ENCODE measurements at places on chromosomes 2 and 18. TPM values are rescaled to one million over a fixed set of nuclear protein-coding genes. Genes with fewer than 3 reads are reported as not detected.

- H3K36me3 ChIP-seq = no peaks in the 10 kb centered on the region
- H3K27me3 ChIP-seq = no peaks in the 10 kb centered on the region
- H3K4me1 ChIP-seq = peaks cover 11% of the 10 kb centered on the region
- H3K27ac ChIP-seq = no peak overlapping the region
These were observed 96.7 kb downstream of the SH3BP4 start for GRCh38 chr2:235048549-235048948.

DNA sequence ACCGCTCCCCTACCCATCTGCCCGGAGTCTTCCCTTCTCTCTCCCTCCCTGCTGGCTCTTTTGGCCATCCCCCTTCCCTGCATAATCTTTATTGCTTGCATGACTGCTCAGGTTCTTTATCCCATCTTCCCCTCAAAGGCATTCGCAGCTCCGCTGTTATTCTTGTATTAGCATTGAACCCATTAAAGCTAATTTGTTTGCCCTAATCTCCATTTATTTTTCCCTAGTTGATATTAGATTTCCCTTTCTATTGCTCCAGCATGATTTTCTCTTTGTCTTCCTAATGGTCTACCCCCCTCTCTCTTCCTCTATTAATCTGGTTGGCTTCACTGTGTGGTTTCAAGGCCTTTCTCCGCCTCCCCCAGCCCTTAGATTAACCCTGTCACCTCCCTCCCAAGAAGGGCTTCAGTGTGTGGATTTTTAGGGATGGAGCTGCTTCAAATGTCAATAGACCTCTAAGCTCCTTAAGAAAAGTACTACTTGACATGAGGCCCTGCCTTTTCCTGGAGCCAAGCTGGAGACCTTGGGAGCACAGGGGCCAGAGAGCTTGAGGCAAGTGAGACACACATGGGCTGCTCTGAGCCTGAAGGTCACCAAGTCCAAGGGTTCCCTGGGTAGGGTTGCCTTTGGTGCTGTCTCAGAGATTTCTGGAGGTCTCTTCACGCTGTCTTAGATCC, 20.1 kb downstream of the PAX8 start:
- H3K27me3 ChIP-seq = peaks cover 61% of the 10 kb centered on the region
- peak; percentile 17 for DNase-seq
- H3K4me1 ChIP-seq = peaks cover 18% of the 10 kb centered on the region

DNA sequence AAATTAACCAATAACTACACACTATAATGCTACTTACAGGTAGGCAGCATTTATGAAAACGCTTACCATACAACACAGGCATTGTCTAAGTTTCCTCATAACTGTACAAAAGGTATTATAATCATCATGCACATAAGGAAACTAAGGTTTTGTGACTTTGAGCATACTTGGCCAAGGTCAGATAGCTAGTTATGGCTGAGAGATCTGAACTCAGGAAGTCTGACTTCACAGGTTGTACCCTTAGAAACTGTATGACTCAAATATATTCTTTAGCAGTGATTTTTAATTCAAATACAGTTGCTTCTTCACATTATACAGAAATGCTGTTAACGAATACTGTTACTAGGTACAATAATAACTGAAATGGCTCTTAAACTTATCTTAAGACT, 89.3 kb downstream of the TRIP12 start:
- H3K4me1 ChIP-seq = no peaks in the 10 kb centered on the region
- H3K27ac ChIP-seq = no peak overlapping the region
- no peak for DNase-seq
- H3K27me3 ChIP-seq = no peaks in the 10 kb centered on the region
- H3K36me3 ChIP-seq = peaks cover 8% of the 10 kb centered on the region
- H3K4me3 ChIP-seq = no peak overlapping the region

DNA sequence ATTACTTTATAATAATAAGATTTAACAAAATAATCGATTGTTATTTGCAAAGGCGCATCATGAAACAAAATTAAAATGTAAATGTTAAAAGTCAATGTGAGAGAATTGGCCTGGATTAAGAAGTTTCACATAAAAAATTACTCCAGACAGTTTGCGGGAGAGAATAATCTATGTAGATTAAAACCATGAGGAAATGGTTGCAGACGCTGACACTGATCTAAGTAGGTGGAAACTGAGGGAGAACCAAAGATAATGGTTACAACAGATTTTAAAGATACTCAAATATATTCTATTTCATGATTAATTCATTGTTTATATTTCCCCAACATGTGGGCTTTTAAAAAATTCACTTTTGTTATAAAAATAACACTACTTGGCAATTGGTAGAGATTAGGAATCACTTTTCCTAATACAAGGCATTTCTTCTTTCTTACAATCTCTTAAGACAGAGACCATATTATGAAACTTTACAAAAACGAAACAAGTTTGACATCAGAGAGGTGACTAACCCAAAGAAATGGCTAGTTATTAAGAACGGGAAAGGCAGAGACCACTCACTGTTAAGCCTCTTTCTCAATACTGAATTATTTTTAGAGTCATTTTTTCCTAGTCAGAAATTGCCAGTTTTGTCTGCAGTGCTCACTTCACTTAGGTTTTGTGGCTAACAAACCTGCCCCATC, 1.6 kb downstream of the KANSL1L start:
- H3K4me3 ChIP-seq = peak overlapping the region; percentile 83
- peak overlapping the region; percentile 91 for H3K27ac ChIP-seq
- H3K36me3 ChIP-seq = no peaks in the 10 kb centered on the region
- H3K27me3 ChIP-seq = peaks cover 5% of the 10 kb centered on the region
- H3K4me1 ChIP-seq = peaks cover 22% of the 10 kb centered on the region

- no peak for DNase-seq
- H3K4me1 ChIP-seq = peaks cover 54% of the 10 kb centered on the region
- H3K4me3 ChIP-seq = no peak overlapping the region
- H3K36me3 ChIP-seq = no peaks in the 10 kb centered on the region
- H3K27me3 ChIP-seq = no peaks in the 10 kb centered on the region
- H3K27ac ChIP-seq = no peak overlapping the region
These were observed 69.6 kb upstream of the FZD7 start for GRCh38 chr2:201964011-201964410.

- H3K4me3 ChIP-seq = no peak overlapping the region
- H3K27me3 ChIP-seq = no peaks in the 10 kb centered on the region
- no peak overlapping the region for H3K27ac ChIP-seq
- no peaks in the 10 kb centered on the region for H3K4me1 ChIP-seq
- DNase-seq = no peak
These were observed 205.5 kb downstream of the DNAH7 start for GRCh38 chr2:195863121-195863520.

The STAT4 gene
- total RNA-seq = 0.32 TPM

The MARS2 gene
- 5.7 TPM for total RNA-seq
